ENCODE measurements at places on chromosomes 2 and 18. TPM values are rescaled to one million over a fixed set of nuclear protein-coding genes. Genes with fewer than 3 reads are reported as not detected.

DNA sequence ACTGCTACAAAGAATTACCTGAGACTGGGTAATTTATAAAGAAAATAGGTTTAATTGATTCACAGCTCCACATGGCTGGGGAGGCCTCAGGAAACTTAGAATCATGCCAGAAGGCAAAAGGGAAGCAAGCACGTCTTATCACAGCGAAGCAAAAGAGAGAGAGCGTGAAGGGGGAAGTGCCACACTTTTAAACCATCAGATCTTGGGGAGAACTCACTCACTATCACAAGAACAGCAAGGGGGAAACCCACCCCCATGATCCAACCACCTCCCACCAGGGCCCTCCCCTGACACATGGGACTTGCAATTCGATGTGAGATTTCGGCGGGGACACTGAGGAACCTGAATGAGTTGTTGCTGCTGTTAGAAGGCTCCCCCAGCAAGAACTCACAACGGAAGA, 220.2 kb upstream of the PIEZO2 start:
- DNase-seq, result no peak

DNA sequence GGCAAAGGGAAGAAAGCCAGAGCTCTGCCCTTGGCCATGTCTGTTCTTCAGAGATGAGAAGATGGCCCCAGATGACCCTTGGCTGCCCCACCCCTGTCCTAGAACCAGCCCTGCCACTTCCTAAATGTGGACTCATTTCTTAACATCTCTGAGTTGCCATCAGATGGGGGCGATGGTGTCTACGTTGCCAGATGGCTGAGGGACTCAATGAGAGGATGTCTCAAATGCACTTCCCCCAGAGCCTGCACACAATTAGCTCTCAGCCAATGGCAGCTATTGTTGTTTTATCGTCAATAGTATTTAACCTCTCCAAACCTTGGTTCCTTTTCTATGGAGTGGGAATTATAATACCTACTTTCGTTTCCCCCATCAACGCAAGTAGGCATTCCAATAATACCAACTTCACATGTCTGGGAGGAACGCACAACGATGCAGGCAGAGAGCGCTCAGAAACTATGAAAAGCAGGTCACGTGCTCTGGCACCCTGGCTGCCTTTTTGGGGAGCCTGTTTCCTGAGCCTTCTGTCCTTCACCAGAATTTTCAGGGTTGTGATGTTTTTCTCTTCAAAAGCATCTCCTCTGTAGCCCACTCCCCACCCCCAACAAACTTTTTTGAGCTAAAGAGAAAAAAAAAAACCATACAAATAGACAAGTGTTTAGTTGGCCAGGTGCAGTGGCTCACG, 100.3 kb downstream of the MCFD2 start:
- DNase-seq, result no peak

DNA sequence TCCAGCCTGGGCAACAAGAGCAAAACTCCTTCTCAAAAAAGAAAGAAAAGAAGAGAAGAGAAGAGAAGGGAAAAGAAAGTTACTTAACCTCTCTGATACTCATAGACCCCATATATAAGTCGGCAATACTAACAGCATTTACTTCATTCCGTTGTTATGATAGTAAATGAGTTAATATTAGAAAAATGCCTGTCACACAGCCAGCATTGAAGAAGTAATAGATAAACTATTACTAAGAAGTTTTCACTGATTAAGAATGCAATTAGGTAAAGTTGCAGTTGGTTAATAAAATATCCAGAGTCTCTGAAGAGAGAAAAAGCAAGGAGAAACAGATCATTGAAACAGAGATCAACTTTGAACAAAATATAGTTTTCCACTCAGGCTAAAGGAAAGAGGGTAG, 161.3 kb upstream of the UBE2E3 start:
- no peak for DNase-seq

AMMECR1L gene
- 15.7 TPM for total RNA-seq

ZSWIM2 gene
- not detected for total RNA-seq

Data from aorta (tissue), 5 donors.